Vagina (tissue), 2 donors: ENCODE measurements at places on chromosomes 4 and X.

DNA sequence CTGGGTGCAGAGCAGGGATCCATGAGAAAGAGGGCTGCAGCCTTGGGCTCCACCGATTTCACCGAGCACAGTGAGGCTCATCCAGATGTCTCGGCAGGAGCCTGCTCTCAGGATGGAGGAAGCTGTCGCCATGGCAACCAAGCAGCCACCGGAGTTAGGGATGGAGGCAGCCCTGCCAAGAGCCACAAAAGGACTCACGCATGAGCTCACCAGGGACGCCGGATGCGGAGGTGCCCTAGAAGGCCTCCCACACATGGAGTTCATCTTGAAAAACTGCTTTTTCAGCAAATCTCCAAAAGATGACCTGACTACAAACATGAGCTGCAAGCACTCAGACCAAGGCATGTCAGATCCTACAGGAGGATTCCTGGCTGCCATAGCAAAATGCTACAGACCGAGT is 90.7 kb downstream of the WFS1 start:
- DNase-seq = no peak

DNA sequence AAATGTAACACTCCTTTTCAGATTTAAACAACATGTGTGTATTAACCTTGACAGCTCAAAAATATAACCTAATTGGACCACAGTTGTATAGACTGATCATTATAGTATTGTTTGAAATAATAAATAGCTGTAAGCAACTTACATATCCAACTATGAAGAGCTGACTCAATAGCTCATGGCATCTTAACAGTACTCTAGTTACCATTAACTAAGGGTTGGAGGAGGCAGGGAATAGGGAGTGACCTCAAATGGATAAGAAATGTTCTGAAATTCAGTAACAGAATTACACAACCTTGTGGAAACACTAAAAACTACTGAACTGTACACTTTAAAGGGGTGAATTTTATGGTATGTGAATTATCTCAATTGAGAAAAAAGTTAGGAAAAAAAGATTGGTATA is 136.5 kb upstream of the CPEB2 start:
- DNase-seq = no peak

GRCh38 chr4:62531264-62531663 is 1331.1 kb downstream of the ADGRL3 start:
- no peak for DNase-seq

DNA sequence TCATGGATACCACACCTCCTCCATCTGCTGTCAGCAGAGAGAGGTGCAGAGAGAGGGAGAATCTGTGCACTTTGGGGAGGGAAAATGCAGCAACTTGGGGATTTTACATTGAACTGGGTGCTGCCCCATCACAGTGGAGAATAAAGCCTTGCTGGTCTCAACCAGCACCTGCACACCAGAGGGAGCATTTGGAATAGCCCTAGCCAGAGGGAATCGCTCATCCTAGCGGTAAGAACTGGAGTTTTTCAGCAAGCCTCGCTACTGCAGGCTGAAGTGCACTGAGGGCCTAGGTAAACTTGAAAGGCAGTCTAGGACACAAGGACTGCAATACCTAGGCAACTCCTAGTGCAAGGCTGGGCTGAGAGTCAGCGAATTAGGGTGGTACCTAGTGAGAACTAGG is 148.7 kb downstream of the KDR start:
- no peak for DNase-seq

GRCh38 chrX:6067600-6067999 is 161.1 kb downstream of the NLGN4X start:
- DNase-seq = no peak

- no peak for DNase-seq
These were observed 1028.3 kb downstream of the DMD start for GRCh38 chrX:32183066-32183465.

DNA sequence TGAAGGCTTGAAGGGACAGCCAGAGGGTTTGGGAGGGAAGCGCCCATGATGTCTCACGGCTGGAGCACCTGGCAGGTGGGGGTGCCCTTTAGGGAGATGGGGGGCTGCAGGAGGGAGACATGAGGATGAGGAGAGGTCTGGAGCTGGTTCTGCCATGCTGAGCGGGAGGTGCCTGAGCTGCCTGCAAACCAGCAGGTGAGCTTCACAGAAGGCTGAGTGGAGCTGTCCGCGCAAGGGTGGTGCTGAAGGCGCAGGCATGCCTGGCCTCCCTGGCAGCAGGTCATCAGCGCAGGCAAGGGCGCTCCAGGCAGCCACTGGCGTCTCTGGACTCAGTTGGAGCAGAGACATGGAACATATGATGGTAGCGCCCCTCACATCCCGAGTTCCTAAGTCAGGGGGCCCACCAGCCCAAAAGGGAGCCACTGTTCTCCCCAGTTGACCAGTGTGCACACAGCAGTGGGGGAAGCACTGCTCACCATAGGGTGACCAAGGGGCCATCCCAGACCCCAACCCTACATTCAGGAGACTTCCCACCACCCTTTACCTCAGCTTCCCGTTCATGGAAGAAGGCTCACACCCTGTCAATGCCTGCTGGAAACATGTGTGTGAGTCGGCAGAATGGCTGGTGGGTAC is 25.8 kb downstream of the ADRA2C start:
- no peak for DNase-seq

- DNase-seq = no peak
These were observed 51.3 kb upstream of the RELL1 start for GRCh38 chr4:37737466-37737865.

GRCh38 chr4:40822420-40823166 is 72.8 kb downstream of the NSUN7 start:
- no peak for DNase-seq

DNA sequence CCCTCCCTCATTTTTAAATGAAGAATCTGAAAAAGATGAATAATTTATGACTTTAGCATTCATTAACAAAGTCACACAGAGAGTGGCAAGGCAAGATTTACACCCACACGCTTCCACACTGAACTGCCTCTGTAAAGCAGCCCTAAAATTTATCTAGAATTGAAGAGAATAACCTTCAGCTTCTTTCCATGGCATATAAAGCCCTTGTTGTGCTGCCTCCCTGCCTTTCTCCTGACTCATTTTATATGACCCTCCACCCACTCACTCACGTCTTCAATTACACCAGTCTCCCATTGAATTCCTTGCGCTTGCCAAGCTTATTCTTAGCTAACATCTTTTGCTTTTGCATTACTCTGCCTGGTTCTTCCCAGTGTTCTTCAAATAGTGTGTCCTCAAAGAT is 2649.3 kb downstream of the PCDH7 start:
- no peak for DNase-seq

- no peak for DNase-seq
These were observed 23.7 kb upstream of the TENM3 start for GRCh38 chr4:182219411-182220056.

GRCh38 chrX:19789782-19790181 is 97.6 kb downstream of the SH3KBP1 start:
- no peak for DNase-seq

DNA sequence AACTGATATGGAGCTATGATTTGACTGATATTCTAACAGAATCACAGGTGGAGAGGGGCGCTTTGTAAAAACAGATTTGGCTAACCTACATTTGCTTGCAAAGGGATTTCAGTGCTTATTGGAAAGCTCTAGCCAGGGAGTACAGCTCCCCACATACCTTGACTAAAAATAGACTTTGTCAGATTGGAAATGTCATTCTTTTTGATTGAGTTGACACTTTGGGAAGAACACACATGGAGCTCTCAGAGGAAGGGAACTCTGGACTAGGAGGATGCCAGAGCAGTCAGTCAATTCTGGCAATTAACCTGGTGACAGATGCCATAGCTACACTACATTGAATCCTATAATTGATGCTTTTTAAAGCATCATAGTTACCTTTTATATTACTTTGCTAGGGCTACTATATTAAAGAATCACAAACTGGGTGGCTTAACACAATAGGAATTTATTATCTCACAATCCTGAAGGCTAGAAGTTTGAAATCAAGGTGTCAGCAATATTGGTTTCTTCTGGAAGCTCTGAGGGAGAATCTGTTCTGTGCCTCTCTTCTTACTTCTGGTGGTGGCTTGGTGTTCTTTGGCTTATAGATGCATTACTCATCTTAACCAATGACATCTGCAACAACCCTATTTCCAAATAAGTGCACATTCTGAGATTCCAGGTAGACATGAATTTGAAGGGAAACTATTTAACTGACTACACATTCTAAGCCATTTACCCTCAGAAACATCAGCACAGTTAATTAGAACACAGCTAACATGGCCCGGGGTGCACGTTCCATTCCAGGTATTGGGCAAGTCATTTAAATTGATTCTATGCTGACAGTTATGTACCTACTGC is 8.4 kb upstream of the HERC3 start:
- no peak for DNase-seq
